ENCODE measurements at places on chromosomes 11 and 22. TPM values are rescaled to one million over a fixed set of nuclear protein-coding genes. Genes with fewer than 3 reads are reported as not detected.

SLC22A8 gene
- not detected for total RNA-seq

DNA sequence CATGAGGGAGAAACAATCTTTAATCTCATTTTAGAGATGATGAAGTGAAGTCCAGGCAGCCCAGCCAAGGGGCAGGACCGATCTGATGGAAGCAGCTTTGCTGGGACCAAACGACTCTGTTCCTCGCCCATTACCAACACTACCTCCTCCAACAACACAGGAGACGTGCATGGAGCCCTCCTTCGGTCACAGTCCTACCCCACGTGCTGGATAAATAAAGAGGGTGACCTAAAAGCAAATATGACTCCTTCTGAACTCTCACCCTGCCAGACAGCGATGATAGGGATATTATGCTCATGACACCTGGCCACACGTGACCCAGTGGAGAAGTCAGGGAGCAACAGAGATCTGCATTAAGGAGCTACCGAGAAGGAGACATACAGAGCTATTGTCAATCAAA is 26.0 kb downstream of the SCGB1A1 start:
- ATAC-seq: no peak

- no peak for ATAC-seq
These were observed 7.7 kb upstream of the SLC1A2 start for GRCh38 chr11:35427071-35427470.

DNA sequence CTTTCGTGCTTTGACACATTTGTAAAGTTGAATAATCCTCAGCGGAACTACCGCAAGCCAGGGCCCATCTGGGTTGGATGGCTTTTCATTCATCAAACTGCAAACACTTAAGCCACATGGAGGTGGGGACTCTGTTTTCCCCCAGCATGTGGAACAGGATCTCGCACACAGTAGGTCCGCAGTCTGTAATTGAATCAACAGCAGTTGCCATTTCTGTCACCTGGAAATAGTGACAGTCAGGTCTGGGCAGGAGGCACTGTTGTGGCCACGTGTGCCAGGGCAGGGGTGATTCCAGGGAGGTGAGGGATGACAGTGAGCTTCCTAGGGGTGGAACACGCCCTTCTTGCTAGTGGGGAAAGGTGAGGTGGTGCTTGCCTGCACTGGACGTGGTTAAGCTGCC is 50.7 kb upstream of the ANO1 start:
- ATAC-seq: no peak

DNA sequence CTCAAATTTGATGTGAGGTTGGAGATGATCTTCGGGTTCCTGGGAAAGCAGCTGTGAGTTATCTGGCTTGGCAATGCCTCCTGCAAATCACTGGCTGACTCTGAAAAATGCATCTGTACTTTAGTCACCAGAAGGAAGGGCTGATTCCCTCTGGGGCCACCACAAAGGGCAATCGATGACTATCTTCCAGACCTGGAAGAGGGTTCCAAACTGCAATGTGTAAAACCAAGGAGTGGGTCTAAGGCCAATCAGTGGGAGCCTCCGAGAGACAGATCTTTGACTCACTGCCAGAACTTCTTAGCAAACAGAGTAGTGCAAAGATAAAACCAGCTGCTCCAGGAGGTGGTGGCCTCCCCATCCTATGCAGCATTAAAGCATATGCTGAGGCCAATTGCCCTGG is 29.1 kb upstream of the PAK1 start:
- ATAC-seq: no peak
